ENCODE measurements at places on chromosomes 3 and 15.

DNA sequence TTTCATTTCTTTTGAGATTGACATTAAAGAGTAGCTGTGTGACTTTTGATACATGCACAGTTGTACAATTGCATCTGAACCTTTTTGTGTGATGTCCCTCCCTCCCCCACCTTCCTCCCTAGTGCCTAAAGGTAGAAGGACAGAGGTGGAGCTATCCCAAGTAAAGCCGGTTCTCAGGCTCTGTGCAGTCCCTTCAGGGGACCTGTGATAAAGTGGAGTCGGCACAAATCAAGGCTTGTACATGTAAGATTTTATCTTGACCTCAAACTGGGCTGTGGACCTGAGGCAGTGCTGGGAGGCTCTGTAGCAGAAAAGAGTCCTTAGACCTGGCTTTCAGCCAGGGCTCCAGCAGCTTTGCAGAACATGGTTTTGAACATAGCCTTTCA is 55.5 kb upstream of the CMTM7 start:
- DNase-seq: no peak

GRCh38 chr15:76837474-76837873 is 67.7 kb downstream of the SCAPER start:
- DNase-seq: no peak

- no peak for DNase-seq
Observed at GRCh38 chr15:85878828-85879225, 84.1 kb upstream of the KLHL25 start.

DNA sequence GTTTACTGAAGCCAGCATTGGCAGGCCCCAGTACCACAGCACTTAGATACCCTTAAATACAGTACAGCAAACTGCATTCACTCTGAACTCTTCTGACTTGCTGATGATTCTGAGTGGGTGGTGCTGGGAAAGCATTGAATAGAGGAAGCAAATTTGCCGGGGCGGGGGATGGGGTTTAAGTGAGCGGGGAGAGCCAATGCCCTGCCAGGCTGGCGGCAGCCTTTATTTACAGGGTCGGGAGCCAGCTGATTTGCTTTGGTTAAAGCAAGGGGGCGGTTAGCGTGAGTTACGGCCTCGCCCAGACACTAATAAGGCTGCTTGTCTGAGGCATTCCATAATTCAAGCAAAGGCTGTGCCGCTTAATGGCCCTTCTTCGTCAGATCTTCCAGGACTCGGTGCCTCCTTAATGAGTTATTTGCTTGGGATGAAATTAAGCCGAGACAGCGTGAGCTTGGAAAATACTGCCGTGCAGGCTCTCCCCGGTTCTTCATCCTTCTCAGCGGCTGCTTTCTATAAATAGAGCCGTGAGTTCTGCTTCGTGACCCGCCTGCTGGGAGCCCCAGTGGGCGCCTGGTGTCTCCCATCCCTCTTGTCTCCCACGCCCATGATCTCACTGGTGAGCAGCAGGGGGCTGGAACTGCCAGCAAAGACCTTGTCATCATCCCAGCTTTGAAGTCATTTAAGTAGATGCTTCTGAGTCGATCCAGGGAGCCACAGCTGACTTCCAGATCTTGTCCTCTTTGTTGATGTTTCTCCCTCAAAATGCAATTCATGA is 25.8 kb downstream of the SPSB4 start:
- DNase-seq: peak; percentile 84

GRCh38 chr3:170058127-170058526 is 20.3 kb downstream of the GPR160 start:
- DNase-seq: no peak

DNA sequence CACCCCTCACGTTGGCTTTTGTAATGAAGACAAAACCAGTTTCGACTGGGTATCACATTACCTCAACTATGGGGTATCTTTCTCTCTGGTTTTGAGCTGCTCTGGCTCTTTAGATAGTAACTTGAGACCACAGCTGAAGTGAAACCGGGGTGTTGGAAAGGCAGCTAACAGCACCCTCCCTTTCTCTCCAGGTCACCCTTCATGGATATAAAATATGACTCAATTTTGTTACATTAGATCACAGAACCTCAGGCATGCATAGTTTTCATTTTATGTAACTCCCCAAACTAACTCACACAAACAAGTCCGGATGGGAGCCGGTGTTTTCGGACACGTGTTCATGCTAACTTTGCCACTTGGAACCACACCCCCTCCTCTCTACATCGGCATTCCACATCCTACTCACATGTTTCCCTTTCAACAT is 90.7 kb downstream of the NR2F2 start:
- DNase-seq: no peak

DNA sequence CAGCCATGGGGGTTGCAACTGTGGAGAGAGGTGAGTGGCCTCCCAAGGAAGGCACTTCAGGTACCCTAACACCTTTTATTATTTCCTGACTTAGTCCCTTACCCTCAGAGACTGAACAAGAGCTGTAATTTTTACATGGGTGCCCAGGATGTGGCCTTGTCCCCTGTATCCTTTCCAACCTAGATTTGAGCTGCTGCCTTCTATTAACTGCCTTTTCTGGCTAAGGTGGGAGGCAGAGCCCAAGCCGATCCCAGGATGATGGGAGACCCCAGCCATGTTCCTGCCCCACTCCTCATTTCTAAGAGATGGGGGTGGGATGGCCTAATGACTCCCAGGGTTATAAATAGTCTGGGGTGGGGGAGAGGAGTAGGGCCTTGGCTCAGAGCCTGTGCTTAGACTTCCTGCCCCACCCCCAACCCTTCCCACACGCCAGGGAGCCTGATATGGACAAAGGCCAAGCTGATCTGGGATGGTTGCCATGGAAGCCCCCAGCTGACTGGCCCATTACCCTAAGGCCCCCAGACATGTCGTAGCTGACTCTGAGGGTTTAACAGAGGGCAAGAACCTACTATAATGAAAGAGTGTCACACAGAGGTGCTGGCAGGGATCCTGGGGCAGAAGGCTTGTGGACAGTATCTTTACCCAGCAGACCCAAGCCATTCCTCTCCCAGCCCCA is 1.9 kb downstream of the KLHDC8B start:
- peak; percentile 85 for DNase-seq

GRCh38 chr15:76982756-76983155 is 12.2 kb upstream of the PSTPIP1 start:
- no peak for DNase-seq

DNA sequence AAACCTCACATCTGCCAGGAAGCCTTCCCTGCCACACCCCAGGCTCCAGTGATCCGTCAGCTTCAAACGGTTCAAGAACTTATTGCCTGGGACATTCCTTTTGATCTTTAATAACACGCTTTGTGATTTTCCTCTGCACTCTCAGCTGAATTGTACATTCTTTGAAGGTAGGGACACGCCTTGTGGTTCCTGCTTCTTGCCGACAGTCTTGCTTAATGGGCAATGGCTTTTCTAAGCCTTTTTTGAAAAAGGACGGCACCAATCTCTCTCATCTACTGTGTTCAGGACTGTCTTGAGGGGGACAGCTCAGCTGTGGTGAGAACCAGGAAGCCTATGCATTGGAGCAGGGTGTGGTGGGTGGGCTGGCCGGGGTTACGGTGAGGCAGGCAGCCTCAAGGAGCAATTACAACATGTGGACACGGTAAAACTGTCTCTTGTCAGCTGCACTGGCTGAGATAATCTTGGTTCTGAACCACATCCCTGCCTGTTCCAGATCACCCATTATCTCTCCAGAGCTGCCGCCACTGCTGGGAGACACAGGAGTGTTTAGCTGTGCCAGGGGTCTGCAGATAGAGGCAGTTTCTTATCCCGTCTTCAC is 46.0 kb upstream of the GLCE start:
- no peak for DNase-seq

DNA sequence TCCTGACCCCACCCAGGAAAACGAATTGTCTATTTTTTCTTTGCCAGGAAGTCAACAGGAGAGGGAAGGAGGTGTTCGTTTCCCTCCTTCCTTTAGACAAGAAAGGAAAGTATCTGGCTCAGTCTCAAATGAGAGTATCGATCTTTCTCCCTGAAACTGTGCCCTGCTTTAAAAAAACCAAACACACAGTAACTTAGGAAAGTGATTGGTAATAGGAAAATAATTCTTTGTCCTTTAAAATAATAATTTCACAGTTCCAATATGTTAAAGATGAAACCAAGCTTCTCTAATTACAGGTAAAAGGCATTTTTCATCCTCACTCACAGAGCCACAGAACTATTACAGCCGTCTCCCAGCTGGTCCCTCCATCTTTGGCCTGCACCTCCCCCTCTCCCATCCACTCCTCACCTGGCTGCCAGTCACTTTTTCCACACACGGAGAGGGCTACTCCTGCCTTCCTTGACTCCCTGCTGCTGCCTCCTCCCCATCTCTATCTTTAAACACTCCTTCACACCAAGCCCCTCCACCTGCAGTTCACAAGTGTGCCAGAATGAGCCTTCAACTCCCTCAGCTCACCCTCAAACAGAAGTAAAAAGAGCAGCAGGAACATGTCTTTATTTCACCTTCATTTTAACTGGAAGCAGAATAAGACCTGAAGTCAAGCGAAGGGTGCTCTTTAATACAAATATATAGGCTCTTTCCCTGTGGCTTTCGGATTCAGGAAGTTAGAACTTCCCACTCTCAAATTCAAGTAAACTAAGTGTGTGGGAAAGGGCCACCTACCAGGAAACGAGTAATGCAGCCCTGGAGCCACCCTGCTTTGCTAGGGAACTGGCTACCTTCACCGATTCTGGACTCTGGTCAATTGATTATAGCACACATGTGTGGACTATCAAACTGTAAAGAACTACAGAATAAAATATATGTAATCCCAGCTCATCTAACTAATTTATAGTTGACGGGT is 116.4 kb downstream of the SENP2 start:
- no peak for DNase-seq

GRCh38 chr15:49876401-49877038 is 242.5 kb downstream of the ATP8B4 start:
- no peak for DNase-seq

GRCh38 chr3:50088725-50089608 is at the start of gene RBM5:
Gene RBM5, plus strand, starts transcription at chr3:50088919. Its CDS starts 1,516 bp downstream, at chr3:50090435.
- peak; percentile 93 for DNase-seq

GRCh38 chr15:28106294-28107110 is 7.4 kb upstream of the OCA2 start:
- peak; percentile 81 for DNase-seq

- DNase-seq: peak; percentile 56
Observed at GRCh38 chr3:147415286-147415685, 6.1 kb downstream of the ZIC1 start.

DNA sequence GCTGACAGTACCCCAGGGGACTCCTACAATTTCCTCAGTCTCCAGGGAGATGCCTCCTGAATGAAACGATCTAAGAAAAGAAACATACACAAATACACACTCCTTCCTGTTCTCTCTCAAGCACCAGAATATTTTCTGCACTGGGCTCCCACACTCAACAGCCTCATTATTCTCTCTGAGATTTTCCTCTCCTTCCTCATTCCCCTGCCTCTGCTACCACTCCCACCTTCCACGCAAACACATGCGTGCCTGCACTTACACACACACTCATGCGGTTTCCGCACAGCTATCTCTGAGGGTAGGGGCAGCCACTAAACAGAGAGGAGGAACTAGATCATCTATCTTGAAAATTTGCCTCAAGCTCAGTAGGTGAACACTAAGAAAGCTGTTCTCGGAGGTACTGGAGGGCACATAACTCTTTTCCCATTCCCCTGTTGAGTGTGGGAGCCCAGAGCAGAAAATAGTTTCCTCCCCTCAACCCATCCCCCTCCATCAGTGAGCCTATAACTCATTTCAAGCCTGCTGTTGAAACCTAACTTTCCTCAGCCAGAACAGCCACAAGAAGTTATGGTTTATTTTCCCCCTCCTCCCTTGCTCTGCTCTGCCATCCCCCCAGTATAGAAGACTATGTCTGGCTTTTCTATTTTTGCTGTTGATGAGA is 30.5 kb upstream of the TIPARP start:
- DNase-seq: peak; percentile 12

GRCh38 chr3:128016502-128016901 is 35.7 kb upstream of the SEC61A1 start:
- no peak for DNase-seq

DNA sequence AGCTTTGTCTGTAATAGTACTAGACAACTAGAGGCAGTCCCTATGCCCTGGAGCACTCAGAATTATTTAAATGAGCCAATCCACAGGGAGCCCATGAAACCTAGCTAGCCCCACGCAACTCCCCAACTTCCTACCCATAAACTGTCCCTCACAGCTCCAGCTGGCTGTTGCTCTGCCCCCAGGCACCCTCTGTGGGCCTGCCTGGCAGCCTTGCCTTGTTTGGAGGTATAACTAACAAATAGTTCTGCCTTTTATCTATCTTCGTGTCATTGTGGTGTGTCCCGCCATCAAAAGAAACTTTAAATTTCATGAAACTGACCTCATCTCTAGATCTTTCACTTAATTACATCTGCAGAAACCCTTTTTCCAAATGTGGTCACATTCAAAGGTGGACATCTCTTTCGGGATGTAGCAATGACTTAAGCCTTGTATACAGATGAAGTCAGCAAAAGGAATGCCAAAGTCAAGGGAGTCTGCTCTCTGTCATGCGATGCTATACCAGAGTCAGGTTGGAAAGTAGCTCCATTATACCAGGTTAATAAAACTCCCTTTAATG is 1.8 kb upstream of the RTP3 start:
- DNase-seq: no peak

DNA sequence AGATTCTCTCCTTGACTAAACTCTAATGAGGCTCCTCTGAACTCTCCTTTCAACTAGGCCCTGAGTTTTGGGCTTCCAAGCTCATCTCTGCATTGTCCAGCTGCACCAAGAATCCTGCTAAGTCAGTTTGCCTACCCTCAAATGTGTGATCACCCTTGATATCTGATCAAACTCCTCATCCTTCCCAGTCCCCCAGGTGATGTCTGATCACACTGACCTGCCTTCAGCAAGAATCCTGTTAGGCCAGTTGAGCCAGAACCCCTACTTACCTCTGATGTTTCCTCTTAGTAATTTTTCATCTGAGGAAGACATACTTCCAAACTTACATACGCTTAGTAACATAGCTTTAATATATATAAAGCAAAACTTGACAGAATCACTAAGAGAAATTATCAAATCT is 28.8 kb downstream of the SUMF1 start:
- DNase-seq: no peak

GRCh38 chr3:50673931-50674330 is 796 bp upstream of the DOCK3 start:
- DNase-seq: no peak

All from retina (tissue), 1 donor.